Left colon (tissue), 2 donors: ENCODE measurements at places on chromosomes 11 and 22. TPM values are rescaled to one million over a fixed set of nuclear protein-coding genes. Genes with fewer than 3 reads are reported as not detected.

- DNase-seq: no peak
Measured at GRCh38 chr11:47387944-47388696, 9.8 kb upstream of the SPI1 start.

Gene RAC2
- total RNA-seq: 20.9 TPM

- DNase-seq: no peak
Measured at GRCh38 chr11:103624708-103625623, 411.5 kb upstream of the DDI1 start.

DNA sequence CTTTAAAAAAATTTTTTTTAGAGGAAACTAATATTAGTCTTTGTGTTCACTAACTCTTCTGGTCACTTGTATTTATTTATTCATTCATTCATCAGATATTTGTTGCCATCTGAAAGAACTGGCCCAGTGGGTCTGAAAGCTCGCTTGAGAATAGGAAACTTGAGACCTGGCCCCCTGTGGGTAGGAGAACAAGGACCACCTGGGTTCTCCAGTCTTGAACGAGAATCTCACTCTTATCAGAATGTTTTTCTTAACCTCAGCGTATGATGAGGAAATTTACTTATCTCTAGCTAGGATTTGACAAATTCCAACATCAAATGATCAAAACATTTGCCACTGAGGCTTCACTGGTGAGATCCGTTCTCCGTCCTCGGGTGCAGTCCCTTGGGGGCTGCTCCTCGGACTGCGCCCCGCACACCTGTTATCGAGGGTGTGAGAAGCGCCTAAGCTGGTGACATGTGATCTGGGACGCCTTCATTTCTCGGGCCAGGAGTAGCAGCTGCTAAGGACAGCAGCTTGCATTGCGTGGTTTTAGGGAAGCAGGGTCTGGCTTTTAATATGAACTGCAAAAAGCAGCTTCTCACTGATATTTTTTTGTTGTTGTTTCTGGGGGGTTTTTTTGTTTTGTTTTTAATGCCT is 6.3 kb downstream of the C22orf31 start:
- no peak for DNase-seq

- no peak for DNase-seq
Measured at GRCh38 chr11:58994171-58994570, 54.9 kb downstream of the GLYATL1 start.

DNA sequence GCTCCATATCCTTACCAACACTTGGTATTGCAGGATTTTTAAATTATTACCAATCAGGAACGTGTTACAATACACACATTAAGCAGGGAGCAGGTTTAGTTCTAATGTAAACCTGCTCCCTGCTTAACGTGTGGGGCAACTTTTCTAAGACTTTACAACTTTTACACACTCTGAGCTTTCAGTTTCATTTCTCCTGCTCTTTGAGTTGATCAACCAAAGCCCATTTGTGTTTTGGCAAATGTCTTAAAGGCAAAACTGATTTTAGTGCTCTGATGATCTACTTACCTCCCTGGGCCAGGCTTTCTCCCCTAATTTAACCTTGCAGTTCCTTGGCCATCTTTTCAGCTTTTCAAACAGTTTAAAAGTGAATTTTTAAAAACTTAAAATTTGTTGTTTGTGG is 70.9 kb downstream of the ZBTB44 start:
- no peak for DNase-seq

- DNase-seq: no peak
Measured at GRCh38 chr11:75689863-75690609, 21.2 kb upstream of the MAP6 start.

Gene PNPLA5
- not detected for total RNA-seq

- no peak for DNase-seq
Measured at GRCh38 chr11:94806419-94806818, 38.3 kb downstream of the AMOTL1 start.

DNA sequence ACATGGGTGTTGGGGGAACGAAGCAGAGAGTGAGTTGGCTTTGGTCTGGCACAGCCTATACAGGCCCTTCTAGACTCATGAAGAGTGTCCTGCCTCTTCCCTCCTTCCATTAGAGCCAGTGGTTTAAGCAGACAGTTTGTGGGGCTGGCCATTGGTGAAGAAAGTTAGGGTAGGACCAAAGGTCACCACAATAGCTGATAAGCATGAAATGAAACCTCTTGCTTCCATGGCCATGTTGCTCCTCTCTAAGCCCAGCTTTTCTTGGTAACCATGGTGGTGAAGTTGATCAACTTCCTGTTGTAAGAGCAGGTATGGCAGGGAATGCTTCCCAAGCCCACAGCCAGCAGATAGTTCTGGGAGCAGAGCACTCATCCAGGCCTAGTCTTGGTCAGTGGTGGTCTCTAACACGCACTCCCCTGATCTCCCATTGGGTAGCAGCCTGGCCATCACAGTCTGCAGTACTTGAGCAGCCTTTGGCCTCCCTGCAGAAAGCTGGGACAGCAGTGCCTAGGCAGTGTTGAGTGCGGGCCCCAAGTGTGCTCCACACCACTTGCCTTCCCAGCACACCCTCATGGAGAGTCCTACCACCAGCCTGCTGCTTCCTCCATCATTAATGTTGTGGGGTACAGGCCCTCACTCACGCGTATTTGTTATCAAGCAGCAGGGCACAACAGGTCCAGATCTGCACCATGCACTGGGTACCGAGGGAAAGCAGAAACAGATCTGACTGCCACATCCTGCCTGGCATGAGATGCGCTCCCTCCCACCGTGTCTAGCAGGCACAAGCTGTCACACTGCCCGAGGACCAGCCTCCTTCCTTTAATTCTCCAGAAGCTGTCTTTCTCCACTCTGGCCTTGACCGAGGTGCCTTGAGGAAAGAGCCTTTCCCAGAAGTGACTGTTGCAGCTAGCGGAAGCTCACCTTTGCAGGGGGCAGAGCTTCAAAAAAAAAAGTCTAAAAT is 65.8 kb upstream of the SUSD2 start:
- DNase-seq: no peak

DNA sequence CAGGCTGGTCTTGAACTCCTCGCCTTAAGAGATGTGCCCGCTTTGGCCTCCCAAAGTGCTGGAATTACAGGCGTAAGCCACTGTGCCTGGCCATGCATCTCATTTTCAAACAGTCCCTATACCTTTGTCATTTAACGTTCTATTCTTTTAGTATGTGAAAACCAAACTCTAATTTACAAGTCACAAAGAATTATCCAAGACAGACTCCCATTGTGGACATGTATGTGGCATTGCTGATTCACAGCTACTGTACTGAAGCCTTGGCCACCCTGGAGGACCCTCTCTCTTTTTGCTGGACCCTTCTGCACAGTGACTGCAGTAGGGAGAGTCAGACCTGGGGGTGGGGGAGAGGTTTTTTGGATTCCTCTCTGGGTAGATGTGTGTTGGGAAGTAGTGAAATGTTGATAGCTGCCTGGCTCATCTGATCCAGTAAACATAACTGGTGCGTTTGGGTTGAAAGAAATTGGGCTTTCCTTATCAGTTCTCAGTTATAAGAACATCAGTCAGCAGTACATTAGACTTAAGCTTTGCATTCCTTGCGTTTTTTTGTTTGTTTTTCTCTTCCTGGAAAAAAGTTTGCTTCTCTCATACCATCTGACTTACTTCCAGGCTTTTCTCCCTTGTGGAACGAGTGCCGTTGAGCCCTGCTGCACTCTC is 65.9 kb downstream of the MED15 start:
- DNase-seq: no peak

Gene SMC1B
- total RNA-seq: not detected

Gene FAT3
- 0.06 TPM for total RNA-seq

DNA sequence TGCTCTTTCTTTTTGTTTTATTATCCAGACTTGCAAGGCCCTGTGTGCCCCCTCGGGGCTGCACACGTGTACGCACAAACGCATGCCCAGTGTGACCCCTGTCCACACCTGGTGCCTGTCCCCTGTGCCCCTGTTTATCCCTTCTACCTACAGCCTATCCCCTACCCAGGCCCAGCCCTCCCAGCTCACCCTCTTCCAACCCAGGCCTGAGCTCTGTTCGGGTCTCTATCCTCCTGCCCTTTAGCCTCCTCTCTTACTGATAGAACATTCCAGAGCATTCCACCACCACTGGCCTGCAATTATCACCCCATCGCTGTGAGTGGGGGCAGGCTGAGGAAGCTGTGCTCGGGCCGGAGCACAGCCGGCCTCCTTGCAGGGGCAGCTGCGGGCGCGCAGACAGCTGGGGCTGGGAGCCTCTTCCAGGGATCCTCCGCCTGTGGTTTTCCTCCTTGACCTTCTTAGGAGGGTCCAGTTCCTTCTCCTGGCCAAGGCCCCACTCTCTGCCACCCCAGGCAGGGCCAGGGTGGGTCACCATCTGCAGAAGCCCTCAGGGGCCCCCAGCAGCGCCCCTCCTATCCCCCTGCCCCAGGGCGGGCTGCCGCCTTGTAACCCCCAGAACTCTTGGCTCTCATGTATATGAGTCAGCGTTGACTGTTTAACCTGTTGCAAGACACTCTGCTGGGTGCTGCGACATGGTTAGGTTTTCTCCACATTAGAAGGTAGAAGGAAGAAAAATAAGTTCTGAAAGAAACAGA is 41.8 kb upstream of the KCNQ1OT1 start:
- DNase-seq: no peak

GRCh38 chr11:119318240-119319135 is 1.6 kb upstream of the MCAM start:
- peak; percentile 64 for DNase-seq

DNA sequence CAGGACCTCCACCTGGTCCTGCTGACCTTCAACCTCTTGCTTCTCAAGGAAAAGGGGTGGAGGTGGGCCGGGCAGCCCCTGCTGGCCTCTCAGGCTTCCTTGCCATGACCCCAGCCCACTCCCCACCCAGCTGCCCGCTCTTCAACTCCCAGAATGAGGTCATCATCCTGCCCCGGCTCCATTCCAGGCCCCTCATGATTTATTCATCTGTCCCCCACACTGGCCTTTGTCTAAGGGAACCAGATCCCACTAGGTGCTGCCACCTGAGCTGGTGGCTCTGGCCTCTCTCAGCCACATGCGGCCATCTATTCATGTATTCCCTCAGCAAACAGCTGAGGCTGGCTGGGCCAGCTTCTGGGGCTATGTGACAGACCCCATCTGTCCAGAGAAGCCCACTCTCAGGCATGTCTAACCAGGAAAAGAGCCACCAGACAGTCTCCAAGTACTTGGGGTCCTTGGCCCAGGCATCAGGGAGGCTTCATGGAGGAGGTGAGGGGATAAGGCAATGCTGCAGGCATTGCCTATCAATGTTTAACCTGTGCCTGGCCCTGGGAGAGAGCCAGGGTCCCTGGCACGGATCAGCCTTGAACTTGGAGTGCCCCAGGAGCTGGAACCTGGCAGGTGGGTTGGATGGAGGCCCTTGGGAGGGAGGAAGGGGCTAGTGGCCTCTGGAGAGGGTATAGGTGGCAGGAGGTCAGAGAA is 2.2 kb upstream of the CABP2 start:
- DNase-seq: no peak

Gene NRXN2
- 3.6 TPM for total RNA-seq

Gene PGA5
- not detected for total RNA-seq

DNA sequence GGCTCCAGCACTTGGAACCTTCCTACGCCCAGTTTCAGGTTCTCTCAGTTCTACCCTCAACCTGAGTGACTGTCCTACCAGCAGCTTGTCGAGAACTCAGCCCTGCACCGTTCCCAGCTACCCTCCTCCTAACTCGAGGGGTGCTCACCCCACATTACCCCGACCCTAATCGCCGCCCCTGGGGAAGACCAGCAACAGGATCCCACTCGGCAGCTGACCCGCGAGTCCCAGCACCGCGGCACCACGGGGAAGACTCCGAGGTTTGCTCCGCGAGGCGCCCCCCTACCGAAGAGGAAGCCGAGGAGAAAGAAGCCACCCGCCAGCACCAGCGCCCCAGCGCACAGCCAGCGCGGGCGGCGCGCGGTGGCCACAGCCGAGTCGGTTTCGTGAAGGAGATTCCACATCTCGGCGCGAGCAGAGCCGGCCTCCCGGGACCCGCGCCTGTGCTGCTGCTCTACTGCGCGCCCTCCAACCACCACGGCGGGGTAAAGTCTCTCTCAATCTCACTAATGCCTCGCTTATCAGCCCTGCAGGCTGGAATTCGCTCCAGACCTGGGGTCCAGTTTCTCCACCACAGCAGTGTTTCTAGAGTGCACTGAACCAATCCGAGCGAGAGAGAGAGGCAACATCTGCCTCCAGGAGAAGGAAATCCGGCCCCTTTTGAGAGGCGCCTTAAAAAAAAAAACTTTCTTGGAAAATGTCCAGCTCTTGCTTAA is at the start of gene FOLH1:
Gene FOLH1, minus strand, starts transcription at position 597 of the 716 bp plus-strand sequence. Its CDS starts 193 bp downstream, at position 404.
- no peak for DNase-seq

DNA sequence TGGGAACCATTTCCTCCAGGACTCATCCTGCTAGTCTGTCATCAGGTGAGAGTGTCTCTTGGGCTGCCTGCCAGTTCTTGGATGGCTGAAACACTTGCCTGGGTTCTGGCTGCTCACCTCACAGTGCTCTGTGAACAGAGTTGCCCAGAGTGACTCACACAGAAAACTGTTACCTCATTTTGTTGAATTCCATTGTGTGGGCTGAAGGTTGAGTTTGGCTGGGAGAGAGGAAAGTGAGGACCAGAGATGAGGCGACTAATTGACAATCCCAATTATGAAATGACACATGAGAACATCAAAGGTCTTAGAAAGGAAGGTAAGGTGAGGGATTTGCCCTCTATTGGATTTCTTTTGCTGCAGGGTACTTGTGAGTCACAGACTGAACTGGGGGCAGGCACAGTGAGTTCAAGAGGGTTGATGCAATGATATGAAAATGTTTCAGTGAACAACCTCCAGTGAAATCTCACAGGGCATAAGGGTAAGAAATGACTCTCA is 20.2 kb upstream of the CALCB start:
- DNase-seq: no peak

DNA sequence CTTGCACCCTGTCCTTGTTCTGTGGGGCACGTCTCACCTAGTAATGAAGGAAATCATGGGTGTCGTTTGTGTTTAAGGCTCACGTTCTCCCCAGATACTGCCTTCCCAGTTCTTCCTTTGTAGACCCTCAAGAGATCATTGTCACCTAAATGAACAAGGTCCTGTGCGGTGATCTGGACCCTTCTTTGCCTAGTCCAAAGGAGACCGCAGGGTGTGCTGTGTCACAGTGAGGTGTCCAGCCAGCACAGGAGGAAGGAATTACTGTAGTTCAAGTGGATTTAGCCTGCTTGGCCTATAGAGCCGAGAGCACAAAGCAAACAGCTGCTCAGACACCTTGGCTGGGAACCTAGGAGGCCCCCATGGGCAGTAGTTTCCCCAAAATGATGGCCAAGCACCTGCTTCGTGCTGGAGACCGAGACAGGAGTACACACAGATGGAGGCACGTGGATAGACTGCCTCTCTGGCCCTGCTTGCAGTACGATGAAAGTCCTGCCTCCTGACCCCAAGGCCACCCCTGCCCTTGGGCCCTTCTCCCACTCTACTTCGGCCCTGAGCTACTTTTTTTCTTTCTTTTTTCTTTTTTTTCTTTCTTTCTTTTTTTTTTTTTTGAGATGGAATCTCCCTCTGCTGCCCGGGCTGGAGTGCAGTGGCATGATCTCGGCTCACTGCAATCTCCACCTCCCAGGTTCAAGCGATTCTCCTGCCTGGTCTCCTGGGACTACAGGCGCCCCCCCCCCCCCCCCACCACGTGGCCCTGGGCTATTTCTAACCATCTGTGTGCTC is 19.4 kb upstream of the PPFIA1 start:
- DNase-seq: no peak

Gene ABCG4
- not detected for total RNA-seq

GRCh38 chr11:33723238-33723881 is 12.9 kb downstream of the CD59 start:
- DNase-seq: no peak

GRCh38 chr11:84261707-84262106 is 975.5 kb upstream of the CCDC90B start:
- DNase-seq: no peak

Gene TCN1
- total RNA-seq: not detected

Gene IL17REL
- 0.31 TPM for total RNA-seq
